ENCODE measurements at places on chromosomes 2 and 18.

- DNase-seq = no peak
Observed at GRCh38 chr2:24559473-24560113, 68.5 kb downstream of the NCOA1 start.

GRCh38 chr2:96826546-96827278, 10.6 kb downstream of the CNNM3 start:
- DNase-seq = no peak

- no peak for DNase-seq
Observed at GRCh38 chr2:240238786-240239185, 98.3 kb upstream of the OTOS start.

GRCh38 chr2:25936889-25937545, 45.3 kb downstream of the KIF3C start:
- no peak for DNase-seq

- no peak for DNase-seq
Observed at GRCh38 chr2:64848363-64848762, 140.8 kb upstream of the SLC1A4 start.

DNA sequence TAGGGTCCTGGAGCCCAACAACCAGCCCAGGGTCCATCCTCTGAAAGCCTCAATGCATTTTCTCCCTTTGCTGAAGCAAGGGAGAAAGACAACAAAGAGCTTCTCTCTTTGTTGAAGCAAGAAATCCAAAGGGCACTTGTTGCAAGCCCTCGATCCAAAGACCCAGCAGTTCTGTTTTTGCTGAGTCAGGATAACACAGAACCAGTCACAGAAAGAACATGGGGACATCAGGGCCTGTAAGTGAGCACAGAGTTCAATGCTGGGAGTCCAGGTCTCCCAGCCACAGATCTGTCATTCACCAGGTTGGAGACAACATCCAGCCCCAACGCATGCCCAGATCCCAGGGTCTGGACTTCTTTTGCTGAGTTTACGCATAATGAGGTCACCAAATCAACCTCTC, 315.8 kb upstream of the KLHL29 start:
- no peak for DNase-seq

- no peak for DNase-seq
Observed at GRCh38 chr2:152367547-152368390, 32.8 kb downstream of the FMNL2 start.

DNA sequence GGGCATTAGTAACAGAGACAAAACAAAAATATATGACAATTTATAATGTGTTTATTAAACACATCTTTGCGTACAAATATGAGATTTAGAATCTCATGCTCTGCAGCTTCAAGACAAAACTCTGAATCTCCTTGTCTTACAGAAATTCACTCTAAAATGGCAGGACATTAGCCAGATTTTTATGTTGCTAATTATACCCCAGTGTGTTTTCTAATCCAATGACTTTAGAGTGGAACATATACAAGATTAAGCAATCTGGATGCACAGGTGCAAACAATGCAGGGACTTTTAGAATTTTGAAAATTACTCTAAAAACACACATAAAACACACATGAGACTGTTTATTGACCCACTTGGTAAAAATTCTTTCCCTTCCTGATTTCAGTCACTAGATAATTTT, 85.9 kb downstream of the CALCRL start:
- no peak for DNase-seq

GRCh38 chr2:106139238-106139935, 54.7 kb downstream of the UXS1 start:
- DNase-seq = no peak

GRCh38 chr2:126494593-126494992, 161.4 kb upstream of the GYPC start:
- DNase-seq = no peak

- no peak for DNase-seq
Observed at GRCh38 chr2:141887363-141887762, 243.5 kb downstream of the LRP1B start.

DNA sequence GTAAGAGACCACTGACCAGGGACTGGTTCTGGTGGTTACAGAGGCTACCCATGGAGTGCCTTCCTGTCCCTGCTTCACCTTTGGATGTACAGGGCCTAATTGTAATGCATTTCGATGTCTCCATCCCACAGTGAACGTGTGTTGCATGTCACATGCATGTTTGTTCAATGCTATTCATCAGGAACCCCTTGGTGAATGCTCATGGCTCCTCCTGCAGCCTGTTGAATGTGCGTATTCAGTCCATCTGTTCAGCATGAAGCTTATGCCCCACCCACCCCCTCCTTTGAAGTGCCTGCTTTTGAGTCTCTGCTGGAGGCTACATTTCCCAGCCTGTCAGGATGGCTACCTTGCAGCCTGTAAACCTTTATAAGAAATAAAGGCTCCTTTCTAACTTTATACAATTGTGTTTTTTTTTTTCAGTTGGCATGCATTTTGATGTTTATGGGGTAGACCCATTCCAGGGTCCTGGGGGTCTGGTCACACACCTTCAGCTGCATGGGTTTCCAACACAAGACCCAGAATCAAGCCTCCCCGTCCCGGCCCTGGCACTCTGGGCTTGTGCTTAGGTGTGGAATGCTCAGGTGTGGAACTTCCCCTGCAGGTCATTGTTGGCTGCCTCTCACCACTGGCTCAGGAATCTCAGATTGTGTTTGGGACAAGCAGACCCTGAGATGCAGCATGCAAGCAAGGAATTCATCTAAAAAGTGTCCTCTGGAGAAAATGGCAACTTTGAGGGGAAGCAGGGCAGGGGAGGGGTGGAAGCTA, 238.8 kb upstream of the HDAC4 start:
- no peak for DNase-seq

DNA sequence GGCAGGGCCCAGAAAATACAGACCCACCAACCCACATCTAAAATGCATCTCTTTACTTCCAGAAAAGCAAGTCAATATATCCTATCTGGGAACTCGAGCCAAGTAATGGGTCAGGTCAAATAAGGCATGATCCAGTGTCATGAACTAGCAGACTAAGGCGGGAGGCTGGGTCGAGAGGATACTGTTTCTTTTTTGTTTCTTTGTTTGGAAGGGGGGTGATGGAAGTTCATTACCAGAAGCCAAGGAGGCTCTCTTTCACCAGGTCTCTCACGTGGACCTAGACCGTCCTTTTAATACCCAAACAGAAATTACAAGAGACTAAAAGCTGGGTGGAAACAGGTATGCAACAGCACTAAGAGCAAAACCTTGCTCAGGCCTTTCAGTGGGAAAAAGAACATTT, 108.3 kb downstream of the HDAC4 start:
- no peak for DNase-seq

DNA sequence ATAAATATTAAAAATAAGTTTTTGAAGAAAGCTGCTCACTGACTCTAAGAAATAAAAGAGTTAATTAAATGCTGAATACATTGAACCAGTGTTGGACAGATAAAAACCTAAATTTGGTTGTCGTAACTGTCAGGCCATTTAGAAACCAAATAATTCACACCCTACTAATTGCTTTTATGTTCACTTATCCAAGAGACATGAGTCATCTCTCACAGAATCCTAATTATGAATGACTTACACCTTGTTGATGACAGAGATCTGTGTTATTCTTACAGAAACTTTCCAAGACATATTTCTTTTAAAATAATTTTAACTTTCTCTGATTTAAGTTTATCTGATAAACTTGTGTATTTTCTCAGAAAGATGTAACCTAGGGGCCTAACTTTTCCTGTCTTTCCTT, 250.7 kb downstream of the IKZF2 start:
- DNase-seq = no peak

- DNase-seq = no peak
Observed at GRCh38 chr18:44229693-44230108, 451.0 kb upstream of the SETBP1 start.

DNA sequence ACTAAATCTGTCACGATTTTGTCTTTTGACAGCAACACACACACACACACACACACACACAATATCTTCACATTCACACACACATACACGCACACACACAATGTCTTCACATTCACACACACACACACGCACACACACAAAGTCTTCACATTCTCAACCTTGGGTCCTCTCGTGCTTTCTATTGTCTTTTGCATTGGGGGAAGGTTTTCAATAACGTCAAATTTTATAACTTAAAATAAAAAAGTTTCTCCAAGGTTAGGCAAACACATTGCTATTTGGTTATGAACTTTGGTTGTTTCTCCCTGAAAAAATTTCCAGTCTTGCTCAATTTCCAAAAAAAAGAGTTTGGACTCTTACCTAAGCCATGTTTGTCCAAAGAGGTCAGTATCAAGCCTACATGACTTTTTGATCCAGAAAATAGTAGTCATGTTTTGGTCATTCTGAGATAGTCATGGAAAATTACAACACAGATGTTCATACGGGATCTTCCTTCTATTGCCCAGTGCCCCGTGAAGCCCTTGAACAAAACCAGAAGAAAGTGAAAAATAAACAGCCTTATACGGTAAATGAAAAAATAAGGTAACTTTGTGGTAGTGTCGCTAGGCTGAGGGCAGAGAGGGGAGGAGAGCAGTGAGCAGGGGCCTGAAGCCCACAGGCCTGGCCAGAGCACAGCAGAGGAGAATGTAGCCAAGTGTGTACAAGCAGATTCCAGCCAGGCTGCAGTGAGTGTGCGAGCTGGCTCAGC, 542.8 kb upstream of the ID2 start:
- no peak for DNase-seq

DNA sequence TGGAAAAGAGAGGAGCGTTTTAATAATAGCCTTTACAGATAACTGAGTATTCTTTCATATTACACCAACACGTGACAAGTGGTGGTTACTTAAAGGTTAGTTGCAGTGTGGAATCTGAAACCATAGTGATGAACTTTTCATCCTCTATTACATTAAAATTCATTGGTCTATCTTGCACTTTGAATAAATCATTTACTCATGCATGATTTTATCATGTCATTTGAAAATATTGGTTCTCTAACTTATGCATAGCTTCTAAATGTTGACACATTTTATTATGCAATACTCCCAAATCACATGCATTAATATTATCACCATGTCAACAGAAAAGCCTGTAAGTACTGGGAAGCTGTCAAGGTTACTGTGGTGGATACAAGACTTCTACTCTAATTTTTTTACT, 1432.2 kb downstream of the LRP1B start:
- no peak for DNase-seq

GRCh38 chr18:67500522-67501205, 15.9 kb downstream of the DSEL start:
- no peak for DNase-seq

DNA sequence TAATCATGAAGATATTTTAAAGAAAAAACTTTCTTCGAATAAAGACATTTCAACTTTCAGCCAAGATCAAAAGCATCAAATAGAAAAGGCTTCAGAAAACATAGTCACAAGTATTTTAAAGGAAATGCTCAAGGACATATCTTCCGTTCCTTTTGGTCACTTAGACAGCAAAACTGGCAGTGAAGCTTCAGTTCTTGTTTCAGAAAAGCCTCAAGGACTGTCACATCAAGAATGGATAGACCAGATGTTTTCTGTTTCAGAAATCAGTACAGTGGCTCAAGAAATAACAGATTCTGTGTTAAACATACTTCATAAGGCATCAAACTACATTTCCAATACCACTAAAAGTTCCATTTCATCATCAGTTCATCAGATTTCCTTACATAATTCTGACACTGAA, 51.8 kb downstream of the FSIP2 start:
- DNase-seq = no peak

DNA sequence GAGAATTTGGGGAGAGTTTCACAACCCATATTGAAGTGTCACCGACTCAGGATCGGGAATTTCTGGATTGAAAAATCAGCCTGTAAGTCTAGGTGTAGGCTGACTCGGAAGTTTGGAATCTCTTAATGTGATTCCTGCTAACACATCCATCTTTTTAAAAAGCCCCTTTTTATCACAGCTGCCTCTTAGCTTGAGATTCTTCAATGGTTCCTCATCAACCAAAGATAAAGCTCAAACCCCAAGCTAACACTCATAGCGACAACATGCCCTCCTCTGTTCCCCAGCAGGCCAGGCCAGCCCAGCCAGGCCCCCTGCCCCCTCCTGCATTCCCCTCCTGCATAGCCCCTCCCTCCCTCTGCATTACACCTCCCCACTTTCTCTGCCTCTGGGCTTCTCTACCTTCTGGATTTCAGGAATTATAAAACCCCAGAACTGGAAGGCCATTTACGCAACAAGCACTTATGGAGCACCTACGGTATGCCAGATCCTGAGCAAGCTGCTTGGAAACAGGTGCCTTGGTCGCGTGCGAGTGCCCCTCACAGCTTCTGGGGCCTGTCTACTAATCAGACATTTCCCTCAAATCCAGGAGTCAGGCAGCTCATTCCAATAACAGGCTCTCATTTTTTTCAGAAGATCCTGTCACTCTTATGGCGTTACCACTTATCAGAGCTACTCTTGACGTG, 63.4 kb downstream of the EMX1 start:
- no peak for DNase-seq

DNA sequence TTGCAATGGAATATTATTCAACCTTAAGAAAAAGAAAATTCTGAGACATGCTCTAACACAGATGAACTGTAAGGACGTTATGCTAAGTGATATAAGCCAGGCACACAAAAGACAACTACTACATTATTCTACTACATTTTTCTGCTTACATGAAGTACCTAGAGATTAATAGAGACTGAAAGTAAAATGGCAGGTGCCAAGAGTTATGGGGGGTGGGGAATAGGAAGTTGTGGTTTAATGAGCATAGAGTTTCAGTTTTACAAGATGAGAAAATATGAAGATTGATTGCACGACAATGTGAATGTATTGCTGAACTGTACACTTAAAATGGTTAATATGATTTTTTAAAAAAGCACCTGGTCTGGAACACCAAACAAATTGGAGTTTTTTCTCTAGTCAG, 1231.6 kb upstream of the DDX18 start:
- DNase-seq = no peak

DNA sequence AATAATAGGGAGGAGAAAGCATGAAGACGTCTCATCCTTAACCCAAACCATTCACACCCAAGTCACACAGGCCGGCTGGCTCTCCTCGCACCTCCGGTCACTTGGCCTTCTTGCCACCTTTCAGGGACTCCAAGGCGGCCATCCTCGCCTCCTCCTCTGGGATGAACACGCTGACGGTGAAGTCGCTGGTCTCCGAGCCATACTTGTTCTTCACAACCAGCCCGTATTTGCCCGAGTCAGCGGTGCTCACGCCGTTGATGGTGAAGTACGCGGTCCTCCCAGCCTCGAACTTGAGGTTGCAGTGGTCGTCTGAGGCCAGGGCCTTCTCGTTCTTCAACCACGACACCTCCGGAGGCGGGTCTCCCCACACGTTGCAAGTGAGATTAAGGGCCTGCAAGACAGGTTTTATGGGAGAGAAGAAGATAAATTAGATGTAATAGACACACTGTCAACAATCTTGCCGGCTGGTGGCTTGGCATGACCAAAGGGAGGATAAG, 54.3 kb upstream of the LPIN2 start:
- no peak for DNase-seq

DNA sequence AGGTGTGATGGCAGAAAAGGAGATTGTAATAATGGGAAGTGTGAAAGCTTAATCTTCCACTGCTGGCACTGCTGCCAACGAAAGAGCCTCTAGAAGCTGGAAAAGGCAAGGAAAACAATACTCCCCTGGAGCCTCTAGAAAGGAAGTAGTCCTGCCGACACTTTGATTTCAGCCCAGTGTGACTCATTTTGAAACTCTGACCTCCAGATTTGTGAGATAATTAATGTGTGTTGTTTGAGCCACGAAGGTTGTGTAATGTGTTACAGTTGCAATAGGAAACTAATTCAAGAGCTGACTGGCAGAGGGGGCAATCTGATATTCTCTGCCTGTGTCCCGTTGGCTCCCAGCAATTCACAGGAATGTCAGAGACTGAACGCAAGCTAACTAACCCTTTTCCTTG, 219.2 kb upstream of the UBE2E3 start:
- DNase-seq = no peak

GRCh38 chr2:176483476-176483875, 214.2 kb downstream of the MTX2 start:
- no peak for DNase-seq

GRCh38 chr2:182186132-182186735, 200.6 kb downstream of the PPP1R1C start:
- no peak for DNase-seq

Data from cortex of kidney (tissue), 1 donor.